ENCODE measurements at places on chromosomes 6 and 20.

DNA sequence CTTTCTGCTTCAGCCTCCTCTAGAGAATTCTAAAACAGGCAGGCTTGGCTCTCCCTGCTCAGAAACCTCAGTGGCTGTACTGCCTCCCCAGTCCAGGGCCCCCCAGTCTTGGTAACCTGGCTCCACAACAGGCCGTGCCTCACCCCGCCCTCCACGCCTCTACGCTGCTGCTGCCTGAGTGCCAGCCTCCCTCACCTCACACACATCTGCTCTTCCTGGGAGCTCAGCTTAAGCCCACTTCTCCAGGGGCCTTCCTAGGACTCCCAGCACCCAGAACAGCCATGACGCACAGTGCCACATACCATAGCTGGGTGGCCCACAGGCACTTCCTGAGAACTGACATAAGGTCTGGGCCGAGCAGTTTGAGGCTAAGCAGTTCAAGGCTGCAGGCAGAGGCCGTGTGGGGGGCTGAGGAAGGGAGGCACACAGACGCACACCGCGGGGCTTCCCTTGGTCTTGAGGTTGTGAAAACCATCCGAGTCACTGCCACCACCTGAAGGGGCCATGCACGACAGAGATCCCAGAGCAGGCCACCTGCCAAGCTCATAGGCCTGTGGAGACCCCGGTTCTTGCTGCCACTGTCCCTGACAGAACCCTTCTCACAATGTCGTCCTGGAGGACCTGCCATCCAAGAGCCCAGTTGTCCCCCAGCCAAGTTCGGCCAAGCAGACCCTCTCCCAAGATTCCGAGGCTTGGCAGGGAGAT, 42.6 kb downstream of the DSTN start:
- DNase-seq, result peak; percentile 55

- no peak for DNase-seq
Measured at GRCh38 chr6:166268431-166268830, 39.8 kb downstream of the PRR18 start.

- no peak for DNase-seq
Measured at GRCh38 chr6:131362070-131362469, 211.0 kb upstream of the ARG1 start.

DNA sequence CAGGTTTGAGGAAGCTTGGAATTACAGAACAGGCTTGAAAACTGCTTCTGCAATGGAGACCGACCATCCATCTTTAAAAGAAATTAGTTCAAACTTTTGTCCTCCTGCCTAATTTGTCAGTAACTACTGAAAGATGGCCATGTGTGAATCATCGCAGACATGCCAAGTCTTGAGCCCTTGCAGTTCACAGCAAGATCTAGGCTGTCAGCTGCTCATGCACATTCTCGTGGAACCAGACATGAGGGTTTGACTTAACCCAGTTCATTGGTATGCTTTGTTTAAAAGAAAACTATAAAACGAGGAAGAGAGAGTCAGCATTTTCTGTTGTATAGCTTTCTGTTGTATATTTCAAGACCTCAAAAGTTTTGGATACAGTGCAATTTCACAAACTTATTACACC, 74.0 kb upstream of the SAMD5 start:
- DNase-seq, result no peak

- DNase-seq, result no peak
Measured at GRCh38 chr6:80276861-80277260, 170.4 kb downstream of the BCKDHB start.

GRCh38 chr6:138063726-138064125, 43.5 kb downstream of the PERP start:
- no peak for DNase-seq

- no peak for DNase-seq
Measured at GRCh38 chr6:16621002-16621401, 140.3 kb downstream of the ATXN1 start.

DNA sequence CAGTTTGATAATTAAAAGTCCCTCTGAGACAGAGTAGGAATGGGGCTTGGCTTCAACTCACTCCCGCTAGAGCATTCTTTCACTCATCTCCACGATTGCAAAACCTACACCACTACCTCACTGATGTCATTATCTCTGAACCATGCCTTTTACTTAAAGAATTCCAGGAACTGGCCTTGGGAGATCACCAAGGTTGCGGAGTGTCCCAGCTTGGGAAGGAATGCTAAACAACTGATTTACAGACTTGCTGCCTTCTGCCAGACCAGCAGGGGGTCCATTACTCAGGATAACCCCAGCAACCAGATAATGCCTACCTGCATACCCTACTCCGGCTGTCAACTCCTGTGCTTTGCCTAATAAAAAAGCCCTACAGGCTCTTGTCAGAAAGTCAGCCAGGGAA, 102.2 kb upstream of the RALGAPA2 start:
- no peak for DNase-seq

DNA sequence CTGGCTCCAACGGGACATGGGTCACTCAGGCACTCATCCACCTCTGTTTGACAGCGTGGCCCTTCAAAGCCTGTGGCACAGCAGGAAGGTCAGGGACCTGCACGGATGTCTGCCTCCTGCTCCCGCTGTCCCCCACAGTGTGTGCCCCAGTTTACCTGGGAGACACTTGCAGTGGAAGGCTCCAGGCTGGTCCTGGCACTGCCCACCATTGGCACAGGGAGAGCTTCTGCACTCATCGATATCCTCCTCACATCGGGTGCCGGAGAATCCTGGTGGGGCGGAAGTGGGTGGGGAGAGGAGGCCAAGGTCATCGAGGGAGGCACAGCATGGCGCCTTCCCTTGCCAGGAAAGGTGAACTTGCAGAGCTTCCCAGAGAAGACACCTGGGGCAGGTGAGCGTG, 6.9 kb downstream of the NOTCH4 start:
- DNase-seq, result no peak

DNA sequence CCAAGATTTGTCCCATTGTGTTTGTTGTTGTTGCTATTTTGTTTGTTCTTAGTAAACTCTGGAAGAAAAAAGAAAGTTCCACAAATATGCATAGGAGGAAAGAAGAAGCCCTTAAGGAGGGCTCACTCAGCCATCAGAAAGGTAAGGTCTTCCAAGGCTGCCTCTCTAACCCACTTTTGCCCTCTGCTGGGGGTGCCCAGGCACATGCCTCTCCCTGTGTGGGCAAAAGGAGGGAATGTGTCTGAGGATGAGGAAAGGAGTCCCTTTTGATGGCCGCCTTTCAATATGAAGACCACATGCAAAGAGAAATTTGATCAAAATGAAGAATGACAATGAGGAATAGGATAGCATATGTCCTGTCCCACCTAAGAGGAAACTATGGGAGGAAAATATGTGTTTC, 248.2 kb upstream of the POU3F2 start:
- no peak for DNase-seq

GRCh38 chr6:170212956-170213636, 77.8 kb downstream of the DLL1 start:
- no peak for DNase-seq

DNA sequence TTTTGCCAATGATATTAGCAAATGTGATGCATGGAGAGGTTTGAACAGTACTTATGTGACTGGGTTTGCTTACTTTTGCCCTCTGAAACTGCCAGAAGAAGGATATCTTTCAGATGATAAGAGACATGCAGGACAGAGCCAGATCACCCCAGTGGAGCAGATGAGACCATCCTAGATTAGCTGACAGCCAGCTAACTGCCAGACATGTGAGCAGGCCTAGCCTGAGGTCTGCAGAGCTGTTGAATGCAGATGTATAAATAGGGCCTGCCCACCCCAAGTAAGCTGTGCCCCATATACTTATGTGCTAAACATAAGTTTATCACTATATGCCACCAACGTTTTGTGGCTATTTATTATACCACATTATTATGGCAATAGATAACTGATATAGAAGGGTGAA, 5.9 kb downstream of the ZSCAN31 start:
- DNase-seq, result no peak

GRCh38 chr20:46850416-46850815, 44.2 kb upstream of the EYA2 start:
- DNase-seq, result no peak

DNA sequence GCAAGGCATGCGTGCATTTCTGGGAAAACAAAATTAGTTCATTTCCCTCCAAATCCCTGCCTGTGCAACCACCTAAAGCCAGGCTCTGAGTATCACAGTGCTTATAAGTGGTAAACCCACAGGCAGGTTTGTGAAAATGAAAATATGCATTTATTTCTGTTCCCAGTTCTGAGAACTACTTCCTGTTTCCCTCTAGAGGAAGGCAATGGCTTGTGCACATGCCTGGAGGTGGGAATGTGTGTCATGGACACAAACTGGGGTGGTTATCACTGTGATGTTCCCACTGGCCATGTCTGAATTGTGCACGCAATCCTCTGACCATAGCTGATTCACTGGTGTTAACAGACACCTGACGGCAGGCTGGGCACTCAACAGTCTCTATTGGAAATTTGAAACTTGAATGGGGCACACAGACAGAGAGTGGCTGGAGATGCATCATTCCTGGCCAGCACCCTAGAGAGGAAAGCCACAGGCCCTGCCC, 26.3 kb downstream of the FAM110A start:
- no peak for DNase-seq

DNA sequence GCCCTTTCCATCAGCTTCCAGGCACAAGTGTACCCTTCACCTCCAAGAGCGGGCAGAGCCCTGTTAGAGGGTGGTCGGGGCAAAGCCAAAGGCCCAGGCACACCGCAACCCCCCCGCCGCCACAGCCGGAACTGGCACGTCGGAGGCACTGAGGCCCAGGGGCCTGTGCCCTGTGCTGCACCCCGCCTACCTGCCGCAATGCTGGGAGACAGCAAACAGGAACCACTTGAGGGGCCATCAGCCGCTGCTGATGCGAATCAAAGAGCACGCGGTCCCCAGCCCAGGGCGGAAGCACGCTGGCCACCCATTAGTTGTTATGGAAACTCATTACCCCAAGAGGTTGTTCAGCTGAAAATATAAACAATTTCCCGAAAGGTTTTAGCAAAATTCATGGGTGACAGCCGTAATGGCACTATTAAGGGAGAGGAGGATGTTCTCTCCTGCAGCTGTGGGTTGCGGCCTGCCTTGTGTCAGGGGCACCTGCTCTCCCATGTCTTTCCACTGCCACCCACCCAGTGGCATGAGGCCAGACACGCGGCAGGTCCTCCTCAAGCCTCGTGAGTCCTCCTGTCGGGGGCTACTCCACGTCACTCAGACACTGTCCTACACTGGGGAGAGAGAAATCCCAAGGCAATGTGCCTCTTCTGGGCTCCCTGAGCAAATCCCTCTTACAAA, 65.3 kb downstream of the EDN3 start:
- no peak for DNase-seq

GRCh38 chr20:2604506-2604835, 48.0 kb upstream of the NOP56 start:
- DNase-seq, result no peak

DNA sequence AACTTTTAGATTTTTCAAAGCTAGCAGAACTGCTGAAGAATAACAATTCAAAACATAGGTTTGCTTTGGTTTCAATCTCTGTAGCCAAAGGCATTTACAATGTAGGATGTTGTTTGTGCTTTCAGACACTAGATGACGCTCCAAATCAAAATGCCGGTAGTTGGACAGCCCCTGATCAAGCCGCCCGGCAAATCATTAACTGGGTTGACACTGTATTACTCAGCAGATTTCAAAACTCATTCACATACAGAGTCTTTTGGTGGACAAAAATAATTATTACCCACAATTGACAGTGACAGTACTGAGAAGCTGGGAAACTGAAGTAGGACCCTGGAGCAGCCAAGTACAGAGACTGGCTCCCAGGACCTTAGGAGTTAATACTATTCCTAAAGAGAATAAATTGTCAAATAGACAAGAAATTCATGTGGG, 21.3 kb upstream of the HFE start:
- peak; percentile 82 for DNase-seq

DNA sequence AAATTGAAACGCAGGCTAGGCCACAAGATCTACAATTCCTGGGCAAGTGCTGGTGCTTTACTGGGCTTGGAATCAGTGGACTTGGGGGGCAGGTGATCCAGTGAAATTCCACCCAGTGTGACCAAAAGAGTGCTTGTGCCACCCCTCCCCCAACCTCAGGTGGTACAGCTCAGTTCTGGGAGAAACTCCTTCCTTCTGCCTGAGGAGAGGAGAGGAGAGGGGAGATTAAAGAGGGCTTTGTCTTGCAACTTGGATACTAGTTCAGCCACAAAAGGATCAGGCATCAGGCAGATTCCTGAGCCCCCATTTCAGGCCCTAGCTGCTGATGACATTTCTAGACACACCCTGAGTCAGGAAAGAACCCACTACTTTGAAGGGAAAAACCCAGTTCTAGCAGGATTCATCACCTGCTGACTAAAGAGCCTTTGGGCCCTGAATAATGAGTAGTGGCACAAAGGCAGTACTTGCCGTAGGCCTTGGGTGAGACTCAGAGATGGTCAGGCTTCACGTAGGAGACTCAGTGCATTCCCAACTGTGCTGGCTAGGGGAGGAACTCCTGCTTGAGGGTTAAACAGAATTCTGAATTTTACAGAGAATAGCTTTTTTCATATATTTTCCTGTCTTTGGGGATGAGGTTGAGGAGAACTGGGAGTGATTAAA, 446.7 kb downstream of the BMP2 start:
- DNase-seq, result no peak

GRCh38 chr20:20237093-20237959, 130.6 kb upstream of the INSM1 start:
- peak; percentile 30 for DNase-seq

DNA sequence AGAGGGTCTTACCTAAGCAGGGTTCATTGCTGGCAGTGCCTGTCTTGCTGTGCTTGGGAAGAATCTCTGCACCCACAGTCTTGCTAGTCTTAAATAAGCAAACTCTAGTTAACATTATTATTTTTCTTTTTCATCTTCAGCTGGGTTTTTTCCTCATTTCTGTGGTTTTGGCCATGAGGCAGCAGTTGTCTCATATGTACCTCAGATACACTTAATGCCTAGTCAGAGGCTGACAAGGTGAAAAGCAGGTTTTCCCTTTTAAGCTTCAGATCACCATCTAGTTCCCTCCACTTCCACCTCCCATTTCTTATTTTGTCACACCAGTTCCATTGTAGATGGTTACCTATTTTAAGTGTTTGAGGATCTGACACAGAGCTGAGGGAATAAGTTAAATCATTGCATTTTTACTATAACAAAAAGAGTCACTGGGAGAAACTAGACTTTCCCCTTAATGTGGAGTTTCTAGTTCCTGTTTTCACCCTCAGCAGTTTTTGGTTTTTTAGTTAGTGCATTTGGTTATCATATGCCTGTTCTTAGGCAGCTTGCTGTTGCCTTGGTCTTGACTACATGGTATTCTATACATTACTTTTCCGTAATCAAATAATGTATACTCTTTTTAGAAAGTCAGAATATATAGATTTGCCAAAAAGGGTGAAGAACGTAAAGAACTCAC, 46.0 kb downstream of the AFDN start:
- DNase-seq, result no peak

Data from CD4-positive, alpha-beta T cell treated with Interleukin-21 for 1 hour (primary cell).